ENCODE measurements at places on chromosomes 2 and 18.

- no peak for DNase-seq
These were observed 14.6 kb upstream of the ALPP start for GRCh38 chr2:232363784-232364615.

DNA sequence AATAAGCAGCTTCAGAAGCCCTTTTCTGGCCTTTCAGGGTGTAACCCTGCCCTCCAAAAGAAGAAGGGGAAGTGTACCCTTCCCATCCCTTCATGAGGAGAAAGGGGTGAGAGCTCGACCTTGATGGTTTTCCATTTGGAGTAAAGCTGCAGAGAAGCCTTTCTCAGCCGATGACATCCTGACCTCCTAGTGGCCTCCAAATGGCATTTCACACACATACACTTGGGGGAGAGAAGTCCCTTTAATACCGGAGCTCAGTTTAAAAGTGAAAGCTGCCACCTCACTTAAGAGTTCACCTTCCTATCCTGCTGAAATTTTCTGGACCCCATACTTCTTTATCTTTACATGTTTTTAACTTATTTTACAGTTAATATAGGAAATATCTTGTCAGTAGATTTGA is 716.7 kb downstream of the DCDC2C start:
- DNase-seq = no peak

DNA sequence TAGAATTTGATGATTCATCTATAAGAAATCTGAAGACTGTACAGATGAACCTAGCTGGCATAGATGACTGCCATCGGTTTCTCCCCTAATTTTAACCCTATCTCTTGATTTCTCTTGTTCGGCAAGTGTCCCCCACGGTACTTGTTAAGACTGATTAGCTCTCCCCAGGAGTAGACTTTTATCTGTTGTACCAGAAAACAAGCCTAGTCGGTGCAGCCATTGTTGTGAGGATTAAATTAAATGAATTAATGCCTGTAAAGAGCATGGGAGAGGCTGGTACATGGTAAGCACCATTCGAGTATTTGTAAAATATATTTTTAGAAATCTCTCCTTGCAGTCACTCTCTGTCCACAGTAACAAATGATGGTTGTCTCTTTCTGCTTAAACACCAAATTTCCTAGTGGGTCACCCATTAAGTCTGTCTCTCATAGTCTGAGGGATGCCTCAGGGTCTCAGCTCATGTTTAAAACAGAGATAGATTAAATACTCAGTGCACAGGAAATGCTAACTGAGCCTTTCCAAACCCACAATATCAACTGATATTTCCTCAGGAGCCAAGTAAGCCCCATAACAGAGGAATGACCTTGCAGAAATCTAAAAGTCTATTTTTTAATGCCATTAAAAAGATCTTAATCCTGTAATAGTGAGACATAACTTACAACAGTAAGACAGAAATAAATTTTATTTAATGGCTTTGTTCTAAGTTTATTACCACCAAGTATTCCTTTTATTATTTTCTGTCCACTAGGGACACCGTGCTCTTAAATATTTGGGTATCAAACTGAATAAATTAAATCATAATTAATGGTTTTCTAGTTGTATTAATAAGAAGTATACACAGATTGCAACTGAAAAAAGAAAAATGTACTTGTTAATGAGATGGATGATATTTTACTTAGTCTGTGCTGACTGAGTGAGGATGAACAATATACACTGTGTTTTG is 2.9 kb upstream of the B4GALT6 start:
- no peak for DNase-seq

DNA sequence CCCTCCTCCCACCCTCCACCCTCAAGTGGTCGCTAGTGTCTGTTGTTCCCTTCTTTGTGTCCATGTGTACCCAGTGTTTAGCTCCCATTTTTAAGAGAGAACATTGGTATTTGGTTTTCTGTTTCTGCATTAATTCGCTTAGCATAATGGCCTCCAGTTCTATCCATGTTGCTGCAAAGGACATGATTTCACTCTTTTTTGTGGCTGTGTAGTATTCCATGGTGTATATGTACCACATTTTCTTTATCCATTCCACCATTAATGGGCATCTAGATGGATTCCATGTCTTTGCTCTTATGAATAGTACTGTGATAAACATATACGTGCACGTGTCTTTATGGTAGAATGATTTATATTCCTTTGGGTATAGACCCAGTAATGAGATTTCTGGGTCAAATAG is 42.9 kb downstream of the TSPYL6 start:
- no peak for DNase-seq

DNA sequence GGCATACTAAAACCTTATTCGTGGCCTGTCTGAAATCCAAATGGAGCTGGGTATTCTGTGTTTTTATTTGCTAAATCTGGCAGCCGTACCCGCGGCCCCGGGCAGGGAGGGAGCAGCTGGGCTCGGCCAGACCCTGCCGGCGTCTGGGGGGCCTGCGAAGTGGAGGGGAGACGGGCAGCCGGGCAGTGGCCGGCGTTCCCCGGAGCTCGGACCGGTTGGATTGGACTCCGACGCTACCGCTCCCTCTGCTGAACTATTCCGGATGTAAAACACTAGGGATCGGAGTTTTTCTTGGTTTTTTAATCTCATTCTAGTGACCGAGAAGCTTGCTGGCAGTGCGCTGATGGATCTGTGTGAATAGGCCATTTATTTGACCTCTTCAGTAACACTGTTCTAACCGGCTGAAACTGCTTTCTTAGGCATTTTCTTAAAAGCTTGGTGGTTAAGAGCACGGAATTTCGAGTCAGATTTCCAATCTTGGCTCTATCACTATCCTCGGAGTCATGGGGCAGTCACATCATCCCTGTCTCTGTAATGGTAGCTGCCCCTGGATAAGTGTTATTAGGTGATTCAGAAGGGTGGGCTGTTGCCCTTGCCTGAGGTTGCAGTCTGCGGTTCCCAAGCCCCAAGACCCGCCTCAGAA is 694 bp downstream of the UNC50 start:
- no peak for DNase-seq

DNA sequence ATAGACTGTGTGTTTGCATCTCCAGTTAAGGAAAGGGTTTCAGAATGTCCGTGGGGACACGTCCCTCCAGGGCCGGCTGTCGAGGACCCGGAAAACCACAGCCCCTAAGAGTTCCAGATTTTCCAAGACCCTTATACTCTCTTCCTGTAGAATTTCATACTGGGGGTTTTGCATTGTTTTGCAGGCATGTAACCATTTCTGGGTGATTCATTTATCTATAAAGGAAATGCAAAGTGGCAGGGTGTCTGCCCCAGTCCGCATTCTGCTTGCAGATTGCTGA is 8.5 kb downstream of the SP9 start:
- no peak for DNase-seq

DNA sequence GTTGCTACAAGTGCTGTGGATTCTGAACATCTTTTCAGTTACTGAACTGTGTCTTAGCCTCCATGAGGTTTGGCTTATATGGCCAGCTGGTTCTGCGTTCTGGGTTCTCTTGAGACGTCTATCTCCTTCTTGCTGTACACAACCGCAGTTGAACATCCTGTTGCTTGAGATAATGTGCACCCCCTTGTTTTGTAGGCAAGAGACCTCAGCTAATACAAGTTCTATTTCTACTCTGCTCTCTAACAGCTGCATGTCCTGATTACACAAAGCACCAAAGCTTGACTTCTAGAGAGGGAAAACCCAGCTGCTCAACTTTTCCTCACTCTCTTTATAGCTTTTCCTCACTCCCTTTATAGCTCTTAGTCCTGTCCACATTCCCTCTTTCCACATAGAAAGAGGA is 176.0 kb downstream of the LTBP1 start:
- DNase-seq = no peak

DNA sequence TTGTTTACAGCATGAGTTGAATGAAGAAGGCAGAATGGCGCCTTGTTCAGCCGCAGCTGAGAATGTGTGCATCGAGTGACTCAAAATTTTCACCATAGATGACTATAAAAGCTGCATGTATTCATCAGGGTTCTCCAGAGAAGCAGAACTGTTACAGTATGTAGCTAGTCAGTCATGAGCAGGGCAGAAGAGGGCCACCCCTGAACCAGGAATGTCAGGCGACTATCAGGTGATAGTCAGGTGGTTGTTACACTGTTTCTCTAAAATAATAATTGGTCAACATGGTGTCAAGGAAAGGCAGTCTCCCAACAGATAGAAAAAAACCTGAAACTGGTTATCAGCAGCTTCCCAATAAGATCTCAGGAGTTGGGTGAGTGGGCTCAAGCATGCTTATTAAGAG is 20.2 kb upstream of the NOSTRIN start:
- no peak for DNase-seq

DNA sequence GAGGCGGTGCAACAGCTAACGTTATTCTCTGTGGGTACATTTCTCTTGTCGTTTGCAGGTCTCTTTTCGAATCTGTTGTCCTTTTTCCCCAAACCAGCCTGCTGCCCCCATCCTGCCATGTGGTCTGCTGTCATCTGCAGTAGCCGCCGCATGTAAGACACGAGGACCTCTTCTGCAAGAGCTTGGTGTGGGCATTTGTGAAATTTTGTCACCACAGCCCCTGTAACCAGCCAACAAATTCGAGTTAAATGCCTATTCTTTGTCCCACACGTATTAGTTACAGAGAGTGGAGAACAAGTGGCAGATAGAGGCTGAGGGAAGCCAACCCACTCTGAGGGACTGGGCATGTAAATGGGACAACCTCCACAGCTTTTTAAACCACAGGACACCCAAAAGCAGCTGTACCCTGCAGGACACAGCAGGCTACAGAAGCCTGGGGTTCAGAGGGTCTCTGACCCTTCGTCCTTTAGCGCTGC is 35.0 kb downstream of the ITGA6 start:
- no peak for DNase-seq

- no peak for DNase-seq
These were observed 30.1 kb downstream of the GAREM2 start for GRCh38 chr2:26202981-26203490.

DNA sequence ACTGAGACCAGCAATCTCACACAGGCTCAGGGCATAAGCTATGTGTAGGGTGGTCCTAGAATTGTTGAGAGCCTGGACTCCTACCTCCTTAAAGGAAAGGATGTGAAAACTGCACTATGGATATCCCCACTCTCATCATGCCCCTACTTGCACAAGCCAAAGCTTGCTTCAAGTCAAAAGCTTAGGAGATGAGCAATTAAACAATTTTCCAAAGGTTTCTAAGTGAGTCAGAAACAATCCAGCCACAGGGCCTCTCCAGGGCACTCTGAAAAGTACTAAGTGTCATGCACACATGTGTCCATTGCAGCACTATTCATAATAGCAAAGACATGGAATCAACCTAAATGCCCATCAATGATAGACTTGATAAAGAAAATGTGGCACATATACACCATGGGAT is 215.4 kb downstream of the AFF3 start:
- no peak for DNase-seq

- no peak for DNase-seq
These were observed 73.3 kb upstream of the FOSL2 start for GRCh38 chr2:28319118-28320008.

- DNase-seq = no peak
These were observed 308.4 kb downstream of the XIRP2 start for GRCh38 chr2:167196461-167197252.

GRCh38 chr2:65397122-65397521 is 35.3 kb downstream of the SPRED2 start:
- DNase-seq = no peak

GRCh38 chr2:230048010-230048671 is 20.6 kb downstream of the SLC16A14 start:
- no peak for DNase-seq

DNA sequence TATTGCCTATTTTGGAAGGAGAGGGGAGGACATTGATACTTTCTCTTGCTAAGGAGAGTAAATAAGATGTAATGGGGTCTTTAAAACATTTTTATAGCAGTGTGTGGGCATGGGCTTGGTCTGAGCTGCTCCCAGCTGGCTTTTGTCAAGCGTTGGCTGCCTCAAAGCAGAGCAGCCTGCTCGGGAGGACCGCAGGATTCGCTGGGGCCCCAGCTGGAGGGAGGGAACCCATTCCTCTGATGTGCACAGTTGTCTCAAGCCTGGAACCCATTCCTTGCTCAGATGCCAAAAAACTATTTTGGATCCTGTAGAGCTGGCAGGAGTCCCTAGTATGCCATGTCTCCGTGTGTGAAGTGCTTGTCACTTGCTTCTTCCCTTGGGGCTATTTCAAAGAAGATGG is 59.4 kb upstream of the RMDN2 start:
- DNase-seq = no peak

- no peak for DNase-seq
These were observed 78.8 kb upstream of the ITGB6 start for GRCh38 chr2:160278879-160279177.

DNA sequence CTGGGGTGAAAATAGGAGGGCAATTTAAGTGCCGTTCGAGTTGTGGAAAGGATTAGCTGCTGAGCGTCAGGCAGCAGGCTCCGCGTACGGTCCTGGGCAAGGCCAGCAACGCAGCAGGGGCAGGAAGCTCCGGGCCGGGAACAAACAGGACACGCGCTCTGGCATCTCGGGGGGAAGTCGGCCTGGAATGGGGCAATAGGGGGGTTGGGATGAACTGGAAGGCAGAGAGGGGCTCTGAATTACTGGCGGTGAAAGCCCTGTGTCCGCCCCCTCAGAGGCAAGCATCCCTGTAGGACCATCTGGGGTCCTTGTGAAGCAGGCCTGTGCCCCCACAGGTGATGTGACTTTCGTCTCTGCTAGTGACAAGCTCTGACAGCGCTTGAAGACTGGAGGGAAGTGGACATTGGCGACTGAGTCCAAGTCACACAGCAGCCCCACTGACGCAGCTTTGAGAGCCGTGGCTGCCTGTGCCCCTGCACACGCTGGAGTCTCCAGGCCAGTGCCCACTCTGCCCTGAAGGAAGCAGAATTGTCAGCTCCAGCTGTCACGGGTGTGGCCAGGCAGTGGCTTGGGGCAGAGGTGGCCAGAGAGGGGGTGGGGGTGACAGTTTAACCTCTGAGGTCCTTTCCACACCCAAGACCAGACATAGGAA is 22.3 kb downstream of the GPR35 start:
- no peak for DNase-seq

- no peak for DNase-seq
These were observed 54.0 kb downstream of the GATA6 start for GRCh38 chr18:22223254-22223964.

DNA sequence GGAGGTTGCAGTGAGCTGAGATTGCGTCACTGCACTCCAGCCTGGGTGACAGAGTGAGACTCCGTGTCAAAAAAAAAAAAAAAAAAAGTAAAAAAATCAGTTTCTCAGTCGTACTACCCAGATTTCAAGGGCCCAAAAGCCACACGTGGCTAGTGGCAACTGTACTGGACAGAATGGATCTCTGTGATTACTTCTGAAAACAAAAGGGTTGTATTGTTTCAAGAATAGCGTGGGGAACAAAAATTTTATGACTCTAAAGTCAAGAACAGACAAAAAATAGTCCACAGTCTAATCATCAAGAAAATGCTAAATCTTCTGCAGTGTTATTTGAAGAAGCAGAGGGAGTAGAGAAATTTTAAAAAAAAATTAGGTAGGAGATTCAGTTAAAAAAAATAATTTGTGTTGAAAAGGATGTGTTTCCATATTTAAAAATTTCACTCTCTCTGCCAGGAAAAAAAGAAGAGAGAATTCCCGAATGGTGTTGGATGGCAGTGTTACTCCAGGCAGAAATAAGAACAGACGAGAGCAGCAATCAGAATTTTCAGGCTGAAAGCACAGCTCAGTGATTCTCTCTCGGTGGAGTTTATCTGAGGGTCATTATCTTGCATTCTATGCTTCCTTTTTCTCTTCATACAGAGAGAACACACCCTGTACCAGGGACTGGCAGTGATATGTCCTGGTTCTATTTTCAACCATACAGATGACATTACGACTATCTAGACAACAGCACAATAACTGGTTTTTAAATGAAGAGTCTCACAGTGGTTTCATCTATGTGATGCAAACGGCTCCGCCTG is 61.8 kb downstream of the CABYR start:
- DNase-seq = no peak

- DNase-seq = no peak
These were observed 2.2 kb upstream of the SP5 start for GRCh38 chr2:170712653-170713542.

All from stimulated activated CD8-positive, alpha-beta memory T cell treated with anti-CD3 and anti-CD28 coated beads, Interleukin-7, amount 100 ng/mL, for 1 hour (primary cell).